ENCODE measurements at places on chromosomes 2 and 18.

DNA sequence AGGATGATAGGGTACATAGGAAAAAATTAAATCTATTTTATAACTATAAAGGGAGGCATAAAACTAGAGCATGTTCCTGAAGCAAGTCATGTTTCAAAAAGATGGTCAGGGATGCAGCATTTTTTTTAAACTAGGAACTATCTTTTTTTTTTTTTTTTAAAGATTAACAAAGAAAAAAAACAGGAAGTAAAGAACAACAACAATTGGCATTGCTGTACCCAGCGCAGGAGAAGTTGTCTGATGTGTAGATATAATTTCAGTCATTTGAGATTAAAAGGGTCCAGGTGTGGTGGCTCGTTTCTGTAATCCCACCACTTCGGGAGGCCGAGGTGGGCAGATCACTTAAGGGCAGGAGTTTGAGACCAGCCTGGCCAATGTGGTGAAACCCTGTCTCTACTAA is 41.5 kb downstream of the PMAIP1 start:
- DNase-seq, result no peak

DNA sequence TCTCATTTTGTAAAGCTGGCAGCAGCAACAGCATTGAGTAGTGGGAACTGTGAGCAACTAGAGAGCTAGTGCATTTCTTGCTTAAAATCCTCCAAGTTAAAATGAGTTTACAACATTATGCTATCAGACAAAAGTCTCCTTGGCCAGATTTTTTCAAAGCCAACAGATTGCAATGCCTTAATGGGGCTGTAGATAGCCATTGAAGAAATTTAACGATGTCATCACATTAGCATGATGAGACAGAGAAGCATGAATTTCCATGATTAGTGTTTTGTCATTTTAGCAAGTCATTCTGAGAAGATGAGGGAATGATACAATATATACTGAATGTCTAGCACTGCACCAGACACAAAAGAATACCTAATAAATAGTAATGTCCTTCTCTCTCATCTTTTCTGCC is 307.5 kb upstream of the REG3G start:
- DNase-seq, result no peak

GRCh38 chr2:193377789-193378188 is 1183.1 kb upstream of the TMEFF2 start:
- no peak for DNase-seq

- no peak for DNase-seq
These were observed 77.7 kb upstream of the WDR75 start for GRCh38 chr2:189363559-189363958.

DNA sequence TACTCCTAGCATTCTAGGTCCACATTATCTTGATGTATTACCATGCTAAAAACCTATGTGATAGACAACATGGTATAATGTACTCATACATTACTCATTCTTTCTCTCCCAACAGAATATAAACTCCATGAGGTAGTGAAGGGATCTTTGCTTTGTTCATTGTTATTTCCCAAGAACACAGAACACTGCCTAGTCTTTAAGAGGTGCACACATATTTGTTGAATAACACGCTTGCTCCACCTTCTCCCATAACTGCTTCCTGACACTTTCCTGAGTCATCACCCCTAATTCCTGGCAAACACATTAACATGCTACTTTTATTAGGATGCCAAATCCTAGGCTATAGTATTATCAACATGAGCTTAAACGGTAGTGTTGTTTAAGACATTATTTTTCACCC is 41.3 kb downstream of the REV1 start:
- no peak for DNase-seq

DNA sequence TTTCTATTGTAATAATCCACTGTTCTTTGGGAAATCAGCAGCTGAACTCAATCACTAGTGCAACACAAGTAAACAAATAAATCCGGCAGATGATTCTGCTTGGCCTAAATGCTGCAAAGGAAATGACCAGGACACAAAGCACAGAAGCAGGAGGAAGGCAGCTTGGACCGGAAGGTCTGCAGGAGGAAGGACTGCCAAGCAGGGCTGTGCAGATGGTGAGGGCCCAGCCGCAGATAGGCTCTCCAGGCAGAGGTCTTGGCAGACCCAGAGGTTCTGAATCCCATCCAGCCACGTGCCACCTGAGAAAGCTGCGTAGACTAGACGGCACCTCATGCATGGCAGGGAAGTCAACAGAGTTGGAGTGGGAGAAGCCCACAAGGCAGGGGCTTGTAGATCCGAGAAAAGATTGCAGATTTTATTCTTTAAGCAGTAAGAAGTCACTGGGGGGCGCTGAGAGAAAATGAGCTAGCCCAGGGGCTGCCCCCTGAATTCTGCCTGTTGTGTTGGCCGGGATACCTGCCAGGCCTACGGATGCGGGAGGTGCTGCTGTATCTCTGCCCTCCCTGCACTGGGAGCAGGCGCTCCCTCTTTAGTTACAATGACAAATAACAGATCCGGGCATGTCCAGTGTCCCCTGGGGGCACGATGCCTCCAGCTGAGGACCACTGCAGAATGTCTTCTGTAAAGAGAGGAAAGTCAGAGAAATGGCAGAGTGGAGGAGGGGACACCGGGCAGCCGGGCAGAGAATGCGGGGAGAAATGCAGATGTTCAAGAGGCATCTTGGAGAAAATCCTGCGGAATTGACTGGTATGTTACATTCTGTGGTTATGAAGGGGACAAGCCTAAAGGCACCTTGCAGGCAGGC is 153.5 kb downstream of the PXDN start:
- DNase-seq, result no peak

DNA sequence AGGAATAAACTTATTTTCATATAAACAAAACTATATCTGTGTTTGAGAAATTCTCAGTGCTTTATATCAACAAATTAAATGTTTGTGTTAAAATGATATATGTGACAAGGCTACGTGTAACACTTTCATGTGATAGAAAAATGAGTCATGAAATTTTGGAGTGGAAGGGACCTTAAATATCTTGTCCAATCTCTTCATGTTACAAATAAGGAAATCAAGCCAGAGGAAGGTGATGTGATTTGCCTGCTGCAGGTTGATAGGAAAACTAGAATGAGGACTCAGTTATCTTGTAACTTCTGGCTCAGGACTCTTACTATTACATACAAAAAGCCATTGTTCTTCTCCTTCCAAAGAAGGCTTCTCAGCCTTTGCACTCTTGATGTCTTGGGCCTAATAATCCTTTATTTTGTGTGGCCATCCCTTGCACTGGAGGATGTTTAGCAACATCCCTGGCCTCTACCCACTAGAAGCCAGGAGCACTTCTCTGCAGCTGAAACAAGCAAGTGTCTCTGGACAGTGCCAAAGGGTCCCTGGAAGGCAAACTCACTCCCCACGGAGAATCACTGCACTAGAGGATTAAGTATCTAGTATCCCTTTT is 43.0 kb upstream of the NARS1 start:
- no peak for DNase-seq

DNA sequence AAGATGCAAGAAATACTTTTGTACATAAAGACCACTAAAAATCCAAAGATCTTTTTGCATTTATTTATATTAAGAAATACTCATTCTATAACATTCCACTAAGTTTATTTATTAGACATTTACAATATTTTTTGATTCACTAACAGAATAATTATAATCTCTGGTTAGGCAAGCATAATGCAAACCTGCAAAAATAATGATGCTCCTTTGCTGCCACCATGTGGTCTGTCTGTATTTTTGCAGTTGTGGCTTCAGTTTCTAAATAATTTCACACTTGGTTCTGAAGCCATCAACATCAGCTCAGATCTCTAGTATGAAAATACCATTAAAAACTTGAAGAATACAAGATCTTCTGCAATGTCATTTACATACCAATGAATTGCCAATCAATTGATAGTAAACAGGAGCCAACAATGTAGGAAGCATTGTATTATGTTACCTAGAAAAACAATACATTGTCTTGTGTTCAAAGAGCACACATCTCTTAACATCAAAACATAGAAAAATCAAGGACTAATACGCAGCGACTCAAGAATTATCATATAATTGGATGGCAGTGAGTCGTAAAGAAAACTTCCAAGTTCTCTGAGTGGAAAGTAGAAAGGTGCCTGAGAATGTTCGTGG is 28.8 kb upstream of the WDR75 start:
- no peak for DNase-seq

DNA sequence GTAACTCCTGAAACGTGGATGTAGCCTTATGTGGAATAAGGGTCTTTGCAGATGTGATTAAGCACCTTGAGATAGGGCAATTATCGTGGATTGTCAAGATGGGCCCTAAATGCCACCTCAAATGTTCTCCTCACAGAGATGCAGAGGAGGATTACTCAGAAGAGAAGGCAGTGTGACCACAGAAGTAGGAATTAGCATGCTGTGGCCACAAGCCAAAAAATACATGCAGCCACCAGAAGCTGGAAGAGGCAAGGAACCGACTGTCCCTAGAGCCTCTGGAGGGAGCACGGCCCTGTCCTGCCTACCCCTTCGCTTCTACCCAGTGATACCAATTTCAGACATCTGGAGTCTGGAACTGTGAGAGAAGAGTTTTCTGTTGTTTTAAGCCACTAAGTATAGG is 47.3 kb upstream of the MGAT5 start:
- DNase-seq, result no peak

GRCh38 chr2:190781604-190782198 is 98.9 kb upstream of the GLS start:
- DNase-seq, result peak; percentile 10

GRCh38 chr2:239724194-239724849 is 300.8 kb downstream of the NDUFA10 start:
- no peak for DNase-seq

GRCh38 chr2:100820523-100821254 is 750 bp downstream of the NPAS2 start:
- no peak for DNase-seq

DNA sequence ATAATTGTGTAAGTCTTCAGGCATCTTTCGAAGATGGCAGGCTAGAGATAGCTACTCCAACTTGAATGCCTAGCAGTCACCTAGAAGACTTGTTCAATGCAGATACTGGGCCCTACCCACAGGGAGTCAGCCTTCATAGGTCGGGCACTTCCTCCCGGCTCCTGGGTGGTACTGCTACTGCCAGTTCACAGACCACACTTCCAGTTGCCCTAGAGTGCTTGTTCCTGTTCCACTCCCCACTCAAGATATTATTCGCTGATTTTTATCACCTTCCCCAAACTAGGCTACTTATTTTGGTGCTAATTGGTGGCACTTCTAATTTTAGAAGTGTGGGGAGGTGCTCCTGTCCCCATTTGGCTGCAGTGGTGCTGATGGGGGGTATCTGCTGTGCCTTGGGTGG is 34.2 kb downstream of the INPP4A start:
- DNase-seq, result no peak

- DNase-seq, result no peak
These were observed 10.2 kb downstream of the NMUR1 start for GRCh38 chr2:231519975-231520555.
